ENCODE measurements at places on chromosomes 11 and 22. TPM values are rescaled to one million over a fixed set of nuclear protein-coding genes. Genes with fewer than 3 reads are reported as not detected.
A peak's percentile ranks its signal among the peaks of the same experiment; 100 is the strongest.

POU2AF2 gene
- 0.30 TPM for total RNA-seq

GRCh38 chr11:6488342-6488741 is 7.0 kb downstream of the TIMM10B start:
- H3K4me1 ChIP-seq, result no peaks in the 10 kb centered on the region
- H3K36me3 ChIP-seq, result peaks cover 89% of the 10 kb centered on the region
- no peaks in the 10 kb centered on the region for H3K27me3 ChIP-seq
- H3K27ac ChIP-seq, result no peak overlapping the region
- DNase-seq, result no peak

TRIOBP gene
- 24.6 TPM for total RNA-seq

- peak overlapping the region; percentile 89 for H3K27ac ChIP-seq
- no peaks in the 10 kb centered on the region for H3K36me3 ChIP-seq
- H3K27me3 ChIP-seq, result no peaks in the 10 kb centered on the region
- H3K4me3 ChIP-seq, result peak overlapping the region; percentile 78
Measured at GRCh38 chr11:66337103-66337899, 1.1 kb upstream of the RIN1 start.
